ENCODE measurements at places on chromosomes 4 and X. TPM values are rescaled to one million over a fixed set of nuclear protein-coding genes. Genes with fewer than 3 reads are reported as not detected.
A peak's percentile ranks its signal among the peaks of the same experiment; 100 is the strongest.

GRCh38 chrX:22748093-22748999, 251.4 kb upstream of the DDX53 start:
- H3K4me1 ChIP-seq, result no peaks in the 10 kb centered on the region
- no peaks in the 10 kb centered on the region for H3K36me3 ChIP-seq
- H3K27ac ChIP-seq, result no peak overlapping the region
- no peak overlapping the region for H3K4me3 ChIP-seq
- no peaks in the 10 kb centered on the region for H3K27me3 ChIP-seq

GRCh38 chrX:19198473-19198872, 76.2 kb upstream of the ADGRG2 start:
- no peaks in the 10 kb centered on the region for H3K36me3 ChIP-seq
- no peak for DNase-seq
- H3K27ac ChIP-seq, result no peak overlapping the region

GRCh38 chr4:74178798-74179197, 20.9 kb downstream of the MTHFD2L start:
- no peaks in the 10 kb centered on the region for H3K27me3 ChIP-seq
- no peaks in the 10 kb centered on the region for H3K4me1 ChIP-seq
- H3K4me3 ChIP-seq, result no peak overlapping the region

DNA sequence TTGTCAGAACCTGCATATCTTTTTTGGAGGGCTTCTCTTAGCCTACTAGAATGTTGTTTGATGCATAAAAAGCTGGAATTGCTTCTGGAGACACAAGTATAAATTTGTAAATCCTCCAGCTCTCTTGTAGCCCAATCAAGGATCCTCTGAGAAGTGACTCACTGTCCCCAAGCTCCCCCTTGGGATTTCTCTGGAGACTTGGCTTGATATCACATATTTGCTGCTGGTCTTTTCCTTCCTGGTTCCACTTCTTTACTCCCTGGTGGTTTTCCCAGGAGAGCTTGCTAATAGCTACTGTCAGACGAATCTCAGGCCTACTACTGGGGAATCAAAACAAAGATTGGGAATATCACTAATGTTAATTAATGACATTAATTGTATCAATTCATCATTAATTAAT, 173.1 kb downstream of the STK32B start:
- no peaks in the 10 kb centered on the region for H3K4me1 ChIP-seq
- H3K27me3 ChIP-seq, result no peaks in the 10 kb centered on the region
- no peaks in the 10 kb centered on the region for H3K36me3 ChIP-seq
- H3K27ac ChIP-seq, result no peak overlapping the region
- H3K4me3 ChIP-seq, result no peak overlapping the region

GRCh38 chrX:69289793-69290123, 124.5 kb upstream of the PJA1 start:
- H3K27me3 ChIP-seq, result no peaks in the 10 kb centered on the region
- peaks cover 5% of the 10 kb centered on the region for H3K4me1 ChIP-seq
- H3K4me3 ChIP-seq, result no peak overlapping the region
- no peak for DNase-seq
- no peaks in the 10 kb centered on the region for H3K36me3 ChIP-seq

- no peaks in the 10 kb centered on the region for H3K27me3 ChIP-seq
- no peak overlapping the region for H3K27ac ChIP-seq
- DNase-seq, result no peak
- H3K36me3 ChIP-seq, result no peaks in the 10 kb centered on the region
Measured at GRCh38 chrX:104045642-104046041, 5.9 kb downstream of the H2BW2 start.

- no peak overlapping the region for H3K27ac ChIP-seq
- DNase-seq, result no peak
- H3K27me3 ChIP-seq, result no peaks in the 10 kb centered on the region
- no peaks in the 10 kb centered on the region for H3K36me3 ChIP-seq
Measured at GRCh38 chrX:44105228-44105913, 132.2 kb upstream of the NDP start.

- no peaks in the 10 kb centered on the region for H3K27me3 ChIP-seq
- H3K36me3 ChIP-seq, result no peaks in the 10 kb centered on the region
- H3K27ac ChIP-seq, result no peak overlapping the region
- no peaks in the 10 kb centered on the region for H3K4me1 ChIP-seq
Measured at GRCh38 chr4:105807496-105807895, 87.8 kb upstream of the NPNT start.

GRCh38 chrX:47112316-47112954, 32.1 kb downstream of the NDUFB11 start:
- H3K4me1 ChIP-seq, result peaks cover 5% of the 10 kb centered on the region
- H3K27me3 ChIP-seq, result no peaks in the 10 kb centered on the region
- DNase-seq, result peak; percentile 90
- no peaks in the 10 kb centered on the region for H3K36me3 ChIP-seq

DNA sequence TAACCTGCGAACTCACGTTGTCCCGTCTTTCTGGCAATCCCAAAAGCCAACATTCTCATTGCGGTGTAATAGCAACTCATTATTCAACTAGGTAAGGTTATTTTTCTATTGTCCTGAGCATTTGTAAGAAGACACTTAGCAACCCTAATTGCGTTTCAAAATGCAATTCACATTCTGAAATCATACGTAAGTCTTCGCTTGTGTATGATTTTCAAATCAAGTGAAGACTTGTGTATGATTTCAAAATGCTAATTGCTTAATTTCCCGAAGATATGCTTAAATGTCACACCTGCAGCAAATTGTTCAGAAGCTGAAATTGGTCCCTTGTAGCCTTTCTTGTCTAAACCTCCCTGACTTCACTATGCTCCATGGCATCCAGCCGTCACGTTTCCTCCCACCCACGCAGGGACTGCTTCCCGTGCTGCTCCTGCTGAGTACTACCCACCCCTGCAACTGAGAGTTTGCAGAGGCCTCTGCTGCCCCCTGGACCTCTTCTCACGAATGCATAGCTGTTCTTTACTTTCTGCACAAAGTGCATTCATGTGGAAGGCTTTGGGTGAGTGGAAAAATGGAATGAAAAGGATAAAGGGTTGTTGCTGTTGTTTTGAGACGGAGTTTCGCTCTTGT, 40.8 kb upstream of the CLDN24 start:
- H3K27ac ChIP-seq, result no peak overlapping the region
- H3K4me1 ChIP-seq, result no peaks in the 10 kb centered on the region
- no peak for DNase-seq

- H3K36me3 ChIP-seq, result no peaks in the 10 kb centered on the region
- DNase-seq, result no peak
- no peak overlapping the region for H3K27ac ChIP-seq
- H3K27me3 ChIP-seq, result no peaks in the 10 kb centered on the region
- no peaks in the 10 kb centered on the region for H3K4me1 ChIP-seq
Measured at GRCh38 chr4:45121426-45121975, 395.1 kb upstream of the GNPDA2 start.

DNA sequence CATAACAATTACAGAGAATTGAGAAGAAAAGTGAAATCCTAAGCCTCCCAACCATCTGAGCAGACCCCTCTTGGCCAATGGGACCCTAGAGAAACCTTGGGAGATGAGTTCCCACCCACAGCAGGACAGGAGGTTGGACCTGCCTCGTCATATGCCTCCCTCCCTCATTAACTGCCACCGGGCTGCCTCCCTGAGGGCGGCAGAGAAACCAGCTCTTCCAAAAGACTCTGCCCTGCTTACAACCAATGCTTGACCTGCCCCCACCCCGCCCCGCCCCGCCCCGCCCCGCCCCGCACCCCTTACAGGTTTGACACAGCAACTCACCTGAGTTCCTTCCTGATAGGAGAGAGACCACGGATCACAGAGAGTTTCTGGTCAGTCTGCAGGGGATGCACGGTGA, 86.1 kb downstream of the ADRA2C start:
- H3K4me3 ChIP-seq, result no peak overlapping the region
- no peaks in the 10 kb centered on the region for H3K27me3 ChIP-seq
- no peaks in the 10 kb centered on the region for H3K36me3 ChIP-seq

DNA sequence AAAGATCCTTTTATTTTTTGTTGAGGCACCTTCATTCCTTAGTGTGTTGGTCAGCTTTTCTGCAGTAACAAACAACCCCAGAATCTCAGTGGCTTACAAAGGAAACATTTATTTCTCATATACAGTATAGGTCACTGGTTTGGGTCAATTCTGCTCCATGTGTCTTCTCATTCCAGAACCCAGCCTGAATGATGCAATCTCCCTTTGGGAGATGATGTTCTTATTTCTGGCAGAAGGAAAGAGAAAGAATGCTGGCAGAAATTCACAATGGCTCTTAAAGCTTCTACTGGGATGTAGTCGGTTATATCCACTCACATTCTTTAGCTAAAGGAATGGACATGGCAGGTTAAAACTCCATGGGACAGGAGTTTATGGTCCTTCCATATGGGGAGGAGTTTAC, 42.3 kb downstream of the IDS start:
- no peaks in the 10 kb centered on the region for H3K36me3 ChIP-seq
- no peak for DNase-seq
- no peaks in the 10 kb centered on the region for H3K27me3 ChIP-seq
- no peaks in the 10 kb centered on the region for H3K4me1 ChIP-seq

DNA sequence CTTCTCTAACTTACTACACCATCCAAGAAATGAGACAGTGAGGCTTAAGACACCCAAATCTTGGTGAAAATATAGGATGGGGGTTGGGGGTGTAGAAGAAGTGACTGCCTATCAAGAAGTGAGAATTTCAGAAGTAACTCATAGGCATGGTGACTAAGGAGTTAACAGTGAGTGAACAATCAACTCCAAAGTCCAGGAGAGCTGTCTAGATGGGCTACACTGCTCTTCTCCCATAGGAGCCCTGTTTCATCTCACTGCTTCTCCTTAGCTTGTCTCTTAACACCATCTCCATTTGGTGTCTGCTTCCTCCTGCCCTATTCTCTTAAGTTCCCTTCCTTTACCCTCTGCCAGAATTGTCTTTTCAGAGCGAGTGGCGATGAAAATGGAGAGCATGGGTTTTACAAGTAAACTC, 22.7 kb downstream of the FABP2 start:
- peaks cover 7% of the 10 kb centered on the region for H3K36me3 ChIP-seq
- H3K27me3 ChIP-seq, result no peaks in the 10 kb centered on the region
- H3K27ac ChIP-seq, result peak overlapping the region; percentile 98
- DNase-seq, result no peak
- H3K4me1 ChIP-seq, result peaks cover 20% of the 10 kb centered on the region

DNA sequence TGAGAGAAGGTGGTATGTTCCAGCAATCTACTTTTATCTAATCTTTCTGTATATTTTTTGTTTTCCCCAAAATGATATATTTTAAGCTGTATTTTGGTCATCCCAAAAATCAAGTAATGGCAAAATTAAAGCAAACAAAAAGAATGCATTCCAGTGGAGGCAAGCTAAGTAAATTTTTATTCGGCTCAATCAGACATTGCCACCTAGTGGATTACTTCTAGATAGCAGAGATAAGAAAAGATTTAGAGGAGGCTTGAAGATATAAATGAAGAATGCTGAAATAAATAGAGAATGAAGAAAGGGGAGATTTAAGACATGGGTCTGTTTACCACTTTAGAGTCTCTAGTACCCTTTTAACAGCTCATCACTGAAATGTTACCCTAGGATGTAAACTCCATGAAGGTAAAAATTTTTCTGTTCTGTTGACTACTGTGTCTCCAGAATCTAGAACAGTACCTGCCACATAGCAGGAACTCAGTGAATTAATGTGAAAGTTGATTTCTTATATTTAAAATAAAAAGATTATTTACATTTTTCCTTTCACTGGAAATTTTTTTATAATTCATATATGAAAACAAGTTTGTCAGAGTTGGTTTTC, 110.9 kb upstream of the ANK2 start:
- H3K4me3 ChIP-seq, result no peak overlapping the region
- H3K4me1 ChIP-seq, result no peaks in the 10 kb centered on the region
- DNase-seq, result no peak
- H3K27ac ChIP-seq, result no peak overlapping the region

- no peaks in the 10 kb centered on the region for H3K4me1 ChIP-seq
- H3K4me3 ChIP-seq, result no peak overlapping the region
- DNase-seq, result peak; percentile 32
- no peak overlapping the region for H3K27ac ChIP-seq
- no peaks in the 10 kb centered on the region for H3K27me3 ChIP-seq
Measured at GRCh38 chr4:15906020-15906443, 32.5 kb downstream of the FGFBP1 start.

- no peaks in the 10 kb centered on the region for H3K4me1 ChIP-seq
- DNase-seq, result no peak
- H3K27ac ChIP-seq, result no peak overlapping the region
Measured at GRCh38 chrX:150683112-150683511, 10.1 kb upstream of the MTMR1 start.

- no peak overlapping the region for H3K4me3 ChIP-seq
- H3K36me3 ChIP-seq, result no peaks in the 10 kb centered on the region
- no peaks in the 10 kb centered on the region for H3K27me3 ChIP-seq
Measured at GRCh38 chr4:111499291-111499690, 646.0 kb upstream of the FAM241A start.

- H3K27ac ChIP-seq, result peak overlapping the region; percentile 71
- H3K4me1 ChIP-seq, result peaks cover 28% of the 10 kb centered on the region
- H3K36me3 ChIP-seq, result no peaks in the 10 kb centered on the region
- no peak overlapping the region for H3K4me3 ChIP-seq
Measured at GRCh38 chr4:181958446-181958845, 284.8 kb upstream of the TENM3 start.

DNA sequence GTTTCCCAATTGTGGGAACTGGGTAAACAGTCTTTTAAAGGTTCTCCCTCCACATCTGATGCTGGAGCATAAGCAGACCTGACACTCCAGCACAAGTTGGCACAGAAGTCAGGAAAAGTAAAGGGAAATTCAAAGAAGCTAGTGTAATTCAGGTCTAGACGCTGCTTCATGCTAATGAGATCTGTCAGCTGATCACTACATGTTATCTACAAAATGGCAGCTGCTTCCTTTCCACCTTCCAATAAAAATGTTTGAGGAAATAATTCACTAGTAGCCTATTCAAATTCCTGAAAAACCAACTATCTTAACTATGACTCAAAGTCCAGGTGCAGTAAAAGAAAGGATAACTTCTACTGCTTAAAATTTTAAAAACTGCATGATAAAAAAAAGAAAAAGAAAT, 29.3 kb downstream of the DCAF8L2 start:
- no peaks in the 10 kb centered on the region for H3K4me1 ChIP-seq
- DNase-seq, result no peak
- H3K27ac ChIP-seq, result no peak overlapping the region
- no peak overlapping the region for H3K4me3 ChIP-seq
- H3K36me3 ChIP-seq, result no peaks in the 10 kb centered on the region

- H3K27me3 ChIP-seq, result no peaks in the 10 kb centered on the region
- H3K27ac ChIP-seq, result no peak overlapping the region
- no peak for DNase-seq
- H3K36me3 ChIP-seq, result no peaks in the 10 kb centered on the region
Measured at GRCh38 chr4:122633211-122633610, 12.3 kb upstream of the IL21 start.

CYBB gene
- 18.9 TPM for total RNA-seq

FGF16 gene
- total RNA-seq, result 0.22 TPM

HPSE gene
- total RNA-seq, result 1.1 TPM

FATE1 gene
- total RNA-seq, result 4.7 TPM

CTAG1A gene
- total RNA-seq, result not detected

P2RY10 gene
- total RNA-seq, result 0.78 TPM

KLHL2 gene
- 45.2 TPM for total RNA-seq

USP26 gene
- total RNA-seq, result not detected

ZNF674 gene
- total RNA-seq, result 2.9 TPM

TRIM61 gene
- total RNA-seq, result 1.2 TPM

RASSF6 gene
- total RNA-seq, result 2.6 TPM
